Right atrium auricular region (tissue), 2 donors: ENCODE measurements at places on chromosomes 7 and 10. TPM values are rescaled to one million over a fixed set of nuclear protein-coding genes. Genes with fewer than 3 reads are reported as not detected.

DNA sequence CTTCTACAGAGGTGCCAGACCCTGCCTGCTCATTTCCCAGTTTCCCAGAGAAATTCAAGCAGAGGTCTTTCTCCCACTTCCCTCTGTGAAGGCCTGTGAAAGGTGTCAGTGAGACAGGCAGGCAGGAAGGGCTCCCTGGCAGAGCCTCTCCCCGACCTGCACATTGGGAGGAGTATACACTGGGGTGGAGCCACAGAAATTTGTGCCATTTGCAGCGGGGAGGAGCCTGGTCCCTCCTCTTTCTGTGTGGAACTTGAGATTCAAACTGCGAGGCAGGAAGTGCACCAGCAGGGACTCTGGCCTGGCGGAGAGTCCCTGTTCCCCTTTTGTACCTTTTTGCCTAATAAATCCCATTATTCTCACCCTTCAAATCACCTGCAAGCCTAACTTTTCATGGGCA is 54.6 kb upstream of the OPN4 start:
- peak; percentile 26 for DNase-seq

MMD2 gene
- total RNA-seq: 0.19 TPM

- DNase-seq: no peak
Measured at GRCh38 chr7:127251465-127252376, 1.0 kb downstream of the GRM8 start.

POLR2J2 gene
- total RNA-seq: 1.4 TPM

TBX20 gene
- total RNA-seq: 132 TPM

RET gene
- 0.44 TPM for total RNA-seq

SPAM1 gene
- not detected for total RNA-seq

GRCh38 chr10:43204943-43205671 is 61.8 kb downstream of the RASGEF1A start:
- DNase-seq: no peak

TWIST1 gene
- total RNA-seq: 1.9 TPM

HOXA2 gene
- total RNA-seq: 0.33 TPM

DNA sequence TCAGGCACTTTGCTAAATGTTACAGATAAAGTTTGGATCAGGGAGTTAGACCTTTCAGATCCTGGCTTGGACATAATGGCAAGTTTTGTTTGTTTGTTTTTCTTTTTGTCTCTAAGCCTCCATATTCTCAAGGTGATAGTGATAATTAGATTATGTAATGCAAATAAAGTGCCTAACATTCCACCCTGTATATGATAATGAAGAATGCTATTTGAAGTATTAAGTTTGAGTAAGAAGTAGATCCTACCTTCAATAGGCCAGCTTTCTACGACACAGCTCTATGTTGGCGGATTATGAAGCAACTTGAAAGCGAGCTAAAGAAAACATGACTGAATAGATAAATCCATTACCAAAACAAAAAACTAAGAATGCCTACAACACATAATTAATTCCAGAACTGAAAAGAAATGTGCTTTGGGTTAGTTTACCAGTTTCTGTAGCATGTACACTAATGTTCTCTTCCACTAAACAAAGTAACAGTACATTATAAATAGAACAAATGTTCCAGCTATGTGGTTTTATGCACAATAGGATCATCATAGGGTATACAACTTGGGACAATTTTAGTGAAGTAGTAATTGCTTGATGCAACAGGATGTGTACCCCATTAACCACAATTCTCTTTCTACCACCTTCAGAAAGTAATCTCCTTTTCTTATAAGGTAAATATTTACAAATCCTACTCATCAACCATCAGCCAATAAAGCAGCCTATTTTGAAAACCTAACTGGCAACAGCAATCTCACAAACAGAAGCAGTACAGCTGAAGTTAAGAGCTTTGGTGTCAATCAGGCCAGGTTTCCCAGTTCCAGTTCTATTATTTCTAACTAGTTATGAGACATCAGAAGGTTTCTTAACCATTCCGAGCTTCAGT is 1.5 kb downstream of the SEM1 start:
- DNase-seq: no peak

GRCh38 chr10:128028508-128029289 is 97.5 kb downstream of the MKI67 start:
- DNase-seq: no peak

SAMD9 gene
- 3.6 TPM for total RNA-seq

GRCh38 chr7:27263781-27264180 is 21.2 kb downstream of the EVX1 start:
- DNase-seq: no peak

DNA sequence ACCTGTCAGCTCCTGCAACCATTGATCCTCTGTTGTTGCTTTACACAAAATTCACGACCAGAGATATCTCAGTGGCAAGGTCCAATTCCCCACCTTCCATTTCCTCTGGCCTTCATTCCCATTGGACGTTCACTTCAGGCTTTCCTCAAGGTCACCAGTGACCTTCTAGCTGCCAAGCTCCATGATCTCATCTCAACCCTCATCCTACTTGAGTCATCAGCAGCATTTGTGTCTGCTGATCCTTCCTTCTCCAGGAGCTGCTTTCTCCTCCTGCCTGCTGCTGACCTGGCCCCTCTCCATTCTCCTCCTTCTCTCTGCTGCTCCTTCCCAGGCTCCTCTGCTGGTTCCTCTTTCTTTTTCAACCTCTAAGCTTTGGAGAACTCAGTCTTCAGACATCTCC is 66.2 kb upstream of the C10orf90 start:
- peak; percentile 28 for DNase-seq

DNA sequence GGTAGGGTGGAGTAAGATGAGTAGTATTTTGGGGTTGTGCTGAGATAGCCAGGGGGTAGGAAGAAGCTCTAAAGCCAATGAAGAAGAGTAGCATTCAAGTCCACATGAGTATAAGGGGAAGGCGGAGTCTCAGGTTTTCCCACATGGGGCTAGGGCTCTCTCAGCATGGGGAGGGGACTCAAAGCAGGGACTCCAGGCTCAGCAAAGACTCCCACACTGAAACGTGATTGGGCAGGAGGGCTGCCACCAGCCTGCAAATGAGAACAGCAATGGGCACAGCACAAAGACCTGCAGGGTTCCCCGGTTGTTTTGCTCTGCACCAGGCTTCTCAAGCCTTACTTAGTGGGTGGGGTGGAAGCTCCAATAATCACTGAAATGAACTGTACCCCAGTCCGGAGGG is 1.5 kb upstream of the NRAP start:
- DNase-seq: no peak

TSPAN13 gene
- total RNA-seq: 5.1 TPM

SPDYE16 gene
- not detected for total RNA-seq

INHBA gene
- total RNA-seq: 22.2 TPM

- DNase-seq: no peak
Measured at GRCh38 chr7:2611401-2611800, 20.4 kb upstream of the TTYH3 start.

CFAP70 gene
- 0.71 TPM for total RNA-seq

- DNase-seq: no peak
Measured at GRCh38 chr10:650886-651615, 38.4 kb downstream of the DIP2C start.

LRRN3 gene
- 6.6 TPM for total RNA-seq

GRCh38 chr7:33757050-33757449 is 148.3 kb upstream of the BMPER start:
- DNase-seq: no peak

PNLIP gene
- not detected for total RNA-seq

DNA sequence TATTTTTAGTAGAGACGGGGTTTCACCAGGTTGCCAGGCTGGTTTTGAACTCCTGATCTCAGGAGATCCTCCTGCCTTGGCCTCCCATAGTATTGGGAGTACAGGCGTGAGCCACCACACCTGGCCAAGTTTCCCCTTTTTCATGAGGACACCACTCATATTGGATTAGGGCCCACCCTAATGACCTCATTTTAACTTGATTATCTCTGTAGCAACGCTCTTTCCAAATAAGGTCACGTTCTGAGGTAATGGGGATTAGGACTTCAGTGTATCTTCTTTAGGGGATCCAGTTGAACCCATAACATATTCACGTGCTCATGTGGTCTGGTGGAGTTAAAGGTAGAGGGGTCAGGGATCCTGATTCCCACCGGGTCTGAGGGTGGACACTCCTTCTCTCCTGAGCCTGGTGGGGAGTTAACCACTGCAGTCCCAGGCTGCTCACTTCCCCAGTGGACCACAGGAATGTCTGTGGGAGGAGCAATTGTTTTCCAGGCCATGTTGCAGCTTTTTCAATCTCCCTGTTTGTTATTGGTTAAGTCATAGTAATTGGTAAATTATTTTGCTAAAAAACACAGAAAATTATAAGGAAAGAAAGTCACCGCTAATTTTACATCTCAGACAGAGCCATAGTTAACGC is 130.5 kb downstream of the GRK5 start:
- no peak for DNase-seq

DNA sequence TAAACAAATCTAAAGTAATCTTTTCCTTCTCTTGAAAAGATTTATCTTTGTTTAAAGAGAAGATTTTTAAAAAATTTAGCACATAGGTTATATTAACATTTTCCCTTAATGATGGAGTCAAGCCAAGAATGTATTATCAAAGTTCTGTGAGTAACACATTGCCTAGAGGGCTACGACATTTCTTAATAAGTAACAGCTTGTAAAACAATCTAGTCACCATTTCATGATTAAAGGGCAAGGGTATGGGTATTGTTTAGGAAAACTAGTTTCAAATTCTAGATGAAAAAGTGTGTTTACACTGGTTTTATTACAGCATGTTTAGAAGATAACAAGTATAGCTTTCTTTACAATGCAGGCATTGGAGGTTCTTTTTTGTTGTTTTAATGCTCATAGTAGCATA is 28.6 kb upstream of the LAMB4 start:
- no peak for DNase-seq

SKIDA1 gene
- 2.6 TPM for total RNA-seq
